Nucleus accumbens (tissue), 56 donors: ENCODE measurements at places on chromosomes 1 and 21.

DNA sequence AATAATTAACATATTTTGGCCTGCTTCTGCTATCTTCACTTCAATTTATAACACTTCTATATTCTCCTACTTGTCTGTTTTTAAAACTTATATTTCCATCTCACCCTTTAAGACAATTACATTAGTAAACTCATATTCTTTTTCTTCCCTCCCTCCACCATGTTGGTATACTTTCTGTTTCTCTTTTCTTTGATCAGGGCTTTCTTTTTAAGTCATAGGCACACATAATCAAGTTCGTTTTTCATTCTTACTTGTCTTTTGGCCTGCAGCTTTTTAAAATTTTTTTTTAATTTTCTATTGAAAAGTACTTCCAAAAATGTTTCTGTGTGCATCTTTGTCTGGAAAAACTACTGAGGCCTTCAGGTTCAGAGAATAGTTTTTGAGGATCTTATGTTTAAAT, 2.3 kb downstream of the PYHIN1 start:
- no peak for DNase-seq

DNA sequence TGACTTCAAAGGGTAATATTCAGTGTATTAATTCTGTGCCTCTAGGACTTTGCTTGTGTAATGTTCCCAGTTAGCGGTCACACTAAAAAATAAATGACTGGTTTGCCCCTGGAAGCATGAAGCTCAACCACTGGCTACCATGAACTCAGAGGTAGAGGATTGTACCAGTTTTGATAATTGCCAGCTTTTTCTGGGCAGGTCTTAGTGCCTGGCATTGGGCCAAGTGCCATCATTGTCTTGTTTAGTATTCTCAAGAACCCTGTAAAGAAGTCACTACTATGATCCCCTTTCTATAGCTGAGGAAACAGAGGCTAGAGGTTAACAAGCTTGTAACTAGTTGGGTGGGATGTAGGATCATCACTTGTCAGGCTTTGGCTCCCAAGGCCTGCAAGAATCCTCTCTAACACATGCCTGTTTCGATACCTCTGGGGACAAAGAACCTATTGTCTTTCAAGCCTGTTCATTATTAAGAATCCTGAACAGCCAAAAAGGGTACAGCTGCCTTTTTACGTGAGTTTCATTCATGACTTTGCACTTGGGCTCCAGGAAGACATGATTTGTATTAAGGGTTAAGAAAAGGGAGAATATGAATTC, 121.9 kb upstream of the JUN start:
- DNase-seq = no peak

DNA sequence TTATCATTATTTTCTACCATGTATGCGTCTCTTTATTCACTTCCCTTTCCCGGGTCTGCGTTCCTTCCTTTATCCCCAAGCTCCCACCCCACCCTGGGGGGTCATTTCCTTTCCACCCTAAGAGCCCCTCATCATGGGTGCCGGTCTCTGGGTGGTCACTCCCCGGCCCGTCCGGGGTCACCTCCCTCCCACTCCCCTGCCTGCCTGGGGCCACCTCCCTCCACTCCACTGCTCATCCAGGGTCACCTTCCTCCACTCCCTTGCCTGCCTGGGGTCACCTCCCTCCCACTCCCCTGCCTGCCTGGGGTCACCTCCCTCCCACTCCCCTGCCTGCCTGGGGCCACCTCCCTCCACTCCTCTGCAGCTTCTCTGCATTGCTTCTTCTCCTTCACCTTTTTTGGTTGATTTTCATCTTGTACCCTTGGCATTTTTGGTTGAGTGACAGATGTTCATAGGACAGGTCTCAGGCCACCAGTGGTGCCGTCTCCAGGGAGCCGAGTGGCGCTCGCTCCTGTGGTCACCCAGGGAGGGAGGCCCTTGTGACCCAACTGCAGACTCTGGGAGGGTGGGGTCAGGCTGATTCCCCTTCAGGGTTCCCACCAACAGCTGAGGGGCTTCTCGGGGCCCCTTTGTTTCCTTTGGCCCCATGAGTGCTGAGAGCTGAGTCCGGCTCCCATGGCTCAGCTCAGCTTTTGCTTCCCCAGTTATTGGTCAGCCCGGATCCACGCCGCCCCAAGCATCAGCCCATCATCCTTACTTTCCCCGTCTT, 48.6 kb upstream of the PCBP3 start:
- no peak for DNase-seq

GRCh38 chr1:157162345-157162744, 24.1 kb upstream of the ETV3 start:
- DNase-seq = no peak

DNA sequence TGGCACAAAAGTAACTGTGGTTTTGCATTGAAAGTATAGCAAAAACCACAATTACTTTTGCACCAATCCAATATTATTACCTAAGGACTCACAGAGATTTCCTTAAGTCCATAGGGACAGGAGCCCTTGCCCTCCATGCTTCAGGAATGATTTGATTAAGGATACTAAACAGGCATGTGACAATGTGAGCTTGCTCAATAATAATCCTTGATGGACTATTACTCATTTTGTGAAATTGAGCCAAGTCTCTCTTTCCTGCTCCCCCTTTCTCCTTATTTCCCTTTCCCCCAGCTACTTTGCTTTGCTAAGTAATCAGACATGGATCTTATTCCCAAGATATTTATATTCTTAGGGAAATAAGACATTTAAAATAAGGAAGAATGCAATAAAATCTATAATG, 21.6 kb upstream of the RGL1 start:
- DNase-seq = no peak

- no peak for DNase-seq
Measured at GRCh38 chr1:15355968-15356625, 53.6 kb upstream of the EFHD2 start.

GRCh38 chr1:183674339-183674738, 21.2 kb upstream of the APOBEC4 start:
- no peak for DNase-seq

- peak; percentile 63 for DNase-seq
Measured at GRCh38 chr1:18907021-18907916, 4.9 kb upstream of the ALDH4A1 start.

GRCh38 chr21:33902349-33902748, 13.3 kb downstream of the ATP5PO start:
- no peak for DNase-seq

- no peak for DNase-seq
Measured at GRCh38 chr1:167748906-167749305, 27.1 kb downstream of the MPZL1 start.

DNA sequence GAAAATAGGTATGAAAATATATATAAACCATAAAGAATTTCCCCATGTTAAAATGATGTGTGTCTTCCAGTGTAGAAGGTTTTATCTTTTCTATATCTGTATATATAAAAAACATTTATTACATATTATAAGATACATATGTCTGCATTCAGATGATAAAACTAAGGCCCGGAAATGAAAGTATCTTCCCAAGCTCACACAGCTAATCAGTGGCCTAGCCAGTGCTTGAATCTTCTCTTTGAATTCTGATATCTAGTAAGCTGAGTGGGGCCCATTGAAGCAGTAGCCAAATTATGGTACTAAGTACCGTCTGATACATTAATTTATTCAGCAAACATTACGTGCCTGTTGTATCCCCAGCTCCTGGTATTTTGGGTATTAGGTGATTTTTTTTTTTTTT, 28.6 kb downstream of the UCK2 start:
- no peak for DNase-seq

DNA sequence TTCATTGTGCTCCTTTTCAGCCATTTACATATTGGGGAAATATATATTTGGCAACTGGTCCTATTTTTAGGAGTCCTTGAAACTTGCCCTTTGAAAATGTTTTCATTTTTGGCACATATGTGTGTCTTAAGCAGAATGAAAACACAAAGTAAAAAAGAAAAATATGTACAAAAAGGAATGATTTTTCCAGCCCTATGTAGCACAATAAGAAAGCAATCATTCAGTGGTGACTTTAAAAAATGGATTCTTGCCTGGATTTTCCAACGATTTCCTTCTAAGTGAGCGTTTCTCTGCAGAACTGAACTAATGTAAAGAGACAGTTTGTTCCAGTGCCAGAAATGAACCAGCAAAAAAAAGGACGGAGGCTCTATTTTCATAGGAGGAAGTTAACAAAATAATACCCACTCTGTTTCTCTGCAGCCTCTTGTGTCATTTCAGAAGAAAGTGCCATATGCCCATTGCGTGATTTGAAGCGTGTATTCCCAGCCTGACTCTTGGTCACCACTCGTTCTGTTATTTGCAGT, 340.1 kb downstream of the SETD4 start:
- DNase-seq = no peak

- no peak for DNase-seq
Measured at GRCh38 chr1:211710566-211711314, 35.3 kb upstream of the NEK2 start.
